ENCODE measurements at places on chromosomes 12 and 14.
A peak's percentile ranks its signal among the peaks of the same experiment; 100 is the strongest.

- H3K27ac ChIP-seq = no peak overlapping the region
- peaks cover 28% of the 10 kb centered on the region for H3K4me1 ChIP-seq
- H3K4me3 ChIP-seq = no peak overlapping the region
- H3K36me3 ChIP-seq = no peaks in the 10 kb centered on the region
- DNase-seq = no peak
These were observed 44.2 kb upstream of the RASSF3 start for GRCh38 chr12:64566122-64566521.

DNA sequence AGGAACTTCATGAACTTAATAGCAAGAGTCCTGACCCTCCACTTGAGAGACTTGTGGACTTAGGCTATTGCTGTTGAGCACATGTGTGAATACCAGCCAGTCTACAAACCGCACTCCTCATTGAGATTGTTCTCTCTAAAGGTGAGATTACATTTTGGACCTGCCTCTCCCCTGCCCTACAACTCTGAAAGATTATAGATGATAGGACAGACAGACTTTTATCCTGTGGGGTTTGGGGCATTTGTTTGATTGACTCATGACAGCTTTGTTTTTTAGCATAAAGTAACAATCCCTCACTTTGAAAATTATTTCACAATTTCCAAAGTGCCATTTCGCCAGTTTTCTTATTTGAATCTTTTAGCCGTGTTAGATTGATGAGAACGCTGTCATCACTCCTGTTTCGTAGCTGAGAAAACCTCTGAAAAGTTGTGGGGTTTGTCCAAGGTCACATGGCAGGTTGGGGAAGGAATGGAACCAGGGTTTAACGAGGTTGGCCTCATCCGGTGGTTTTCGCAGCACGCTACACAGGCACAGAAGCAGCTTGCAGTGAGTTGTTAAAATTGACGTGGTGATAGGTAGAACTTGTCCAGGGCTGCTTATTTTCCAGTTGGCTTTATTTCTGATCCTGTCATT, 836 bp downstream of the EVL start:
- peaks cover 85% of the 10 kb centered on the region for H3K4me1 ChIP-seq
- peak overlapping the region; percentile 98 for H3K4me3 ChIP-seq
- no peaks in the 10 kb centered on the region for H3K27me3 ChIP-seq
- H3K36me3 ChIP-seq = peaks cover 21% of the 10 kb centered on the region
- DNase-seq = peak; percentile 85

DNA sequence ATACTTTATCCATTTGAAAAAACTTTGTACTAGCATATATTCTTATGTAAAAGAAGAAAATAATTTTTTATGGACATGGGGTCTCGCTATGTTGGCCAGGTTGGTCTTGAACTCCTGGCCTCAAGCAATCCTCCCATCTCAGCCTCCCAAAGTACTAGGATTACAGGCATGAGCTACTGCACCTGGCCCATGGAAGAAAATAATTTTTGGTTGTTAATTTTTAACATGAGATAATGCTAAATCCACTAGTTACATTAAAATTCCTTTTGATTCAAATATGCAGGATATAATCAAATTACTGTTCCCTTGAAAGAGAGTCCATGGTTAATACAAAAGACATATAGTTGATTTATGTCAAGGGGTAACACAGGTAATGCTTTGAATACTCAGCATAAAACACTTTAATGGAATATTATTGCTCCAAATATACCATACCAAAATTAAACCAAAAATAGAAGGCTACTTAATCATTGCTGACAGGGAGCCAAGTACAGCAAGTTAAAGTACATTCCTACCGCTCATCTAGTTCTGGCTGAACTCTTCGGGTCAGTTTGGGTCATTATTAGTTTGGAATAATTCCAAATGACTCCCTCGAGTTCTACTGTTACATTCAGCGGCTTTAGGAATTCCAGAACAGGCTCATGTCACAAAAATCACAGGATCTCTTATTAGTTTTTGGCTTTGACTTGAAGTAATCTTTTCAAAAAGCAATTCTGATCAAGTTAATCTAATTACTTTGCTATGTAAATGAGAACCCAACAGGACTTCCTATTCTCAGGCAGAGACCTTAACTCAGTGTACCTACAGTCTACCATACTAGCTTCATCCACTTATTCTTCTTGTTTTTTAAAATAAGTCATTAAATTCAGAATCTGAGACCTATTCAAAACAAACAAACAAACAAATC, 6.1 kb downstream of the SOS2 start:
- no peaks in the 10 kb centered on the region for H3K27me3 ChIP-seq
- peaks cover 3% of the 10 kb centered on the region for H3K36me3 ChIP-seq
- H3K4me3 ChIP-seq = no peak overlapping the region
- DNase-seq = no peak

DNA sequence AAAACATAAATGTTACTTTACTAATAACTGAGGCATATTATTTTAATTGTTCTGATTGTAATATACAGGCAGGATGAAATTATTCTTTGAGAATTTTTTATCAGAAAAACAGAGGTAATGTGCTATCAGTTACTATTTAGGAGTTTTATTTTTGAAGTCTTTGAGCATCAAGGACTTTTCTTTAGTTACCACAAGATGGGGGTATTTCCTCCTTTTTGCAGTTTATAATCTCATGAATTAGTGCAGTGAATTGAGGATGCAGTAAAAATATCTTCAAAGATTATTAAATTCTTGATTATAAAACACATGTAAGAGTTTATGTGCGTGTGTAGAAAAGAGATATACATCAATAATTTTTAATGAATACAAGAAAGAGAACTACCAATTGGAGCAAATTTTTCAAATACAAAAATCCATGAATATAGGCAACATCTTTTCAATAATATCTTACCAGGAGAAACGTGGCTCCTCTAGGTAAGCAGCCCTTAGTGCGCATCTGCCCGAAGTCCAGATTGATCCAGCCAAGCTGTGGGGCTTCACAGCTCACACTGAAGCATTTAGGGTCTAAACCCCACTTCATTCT, 71.6 kb downstream of the ERGIC2 start:
- H3K4me1 ChIP-seq = no peaks in the 10 kb centered on the region
- H3K36me3 ChIP-seq = no peaks in the 10 kb centered on the region
- no peak overlapping the region for H3K27ac ChIP-seq
- H3K27me3 ChIP-seq = no peaks in the 10 kb centered on the region

All from naive thymus-derived CD8-positive, alpha-beta T cell (primary cell).